Fibroblast of skin of right quadriceps (primary cell): ENCODE measurements at places on chromosomes 4 and X.

DNA sequence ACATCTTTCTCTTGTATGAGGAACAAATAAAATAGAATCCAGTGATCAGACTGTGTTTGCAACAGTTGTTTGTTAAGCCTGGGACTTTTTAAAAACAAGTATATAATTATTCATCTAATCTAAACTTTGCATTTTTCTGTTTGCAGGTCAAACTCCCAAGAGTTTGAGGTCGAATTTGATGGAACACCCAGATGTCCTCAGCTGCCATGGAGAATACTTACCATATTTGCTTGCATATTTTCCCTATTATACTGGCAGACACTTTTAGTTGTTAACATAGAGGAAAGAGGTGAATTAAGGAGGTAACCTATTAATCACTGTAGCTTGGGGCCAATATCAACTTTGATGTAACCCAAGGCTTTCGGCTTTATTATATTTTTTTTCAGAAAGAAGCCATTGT, 401.5 kb upstream of the DIPK2B start:
- peak; percentile 36 for DNase-seq

DNA sequence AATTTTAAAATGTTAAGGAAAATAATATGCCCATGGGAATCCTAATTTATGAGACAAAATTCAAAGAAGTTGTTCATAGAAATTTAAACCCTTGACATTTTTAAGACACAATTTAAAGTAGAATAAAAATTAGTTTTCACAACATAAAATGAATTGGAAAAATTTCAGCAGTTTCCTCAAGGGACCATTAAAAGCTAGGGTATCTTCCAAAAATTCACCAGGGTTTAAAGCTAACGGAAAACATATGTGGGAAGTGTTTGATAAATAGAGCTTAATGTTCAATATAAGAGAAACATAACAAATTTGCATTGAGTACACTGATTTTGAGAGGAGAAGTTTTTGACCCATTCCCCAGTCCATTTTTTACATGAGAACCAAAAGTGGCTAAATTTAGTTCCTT, 228.9 kb upstream of the TTC29 start:
- DNase-seq = peak; percentile 41

- no peak for DNase-seq
Observed at GRCh38 chrX:37714479-37714878, 28.9 kb downstream of the XK start.

DNA sequence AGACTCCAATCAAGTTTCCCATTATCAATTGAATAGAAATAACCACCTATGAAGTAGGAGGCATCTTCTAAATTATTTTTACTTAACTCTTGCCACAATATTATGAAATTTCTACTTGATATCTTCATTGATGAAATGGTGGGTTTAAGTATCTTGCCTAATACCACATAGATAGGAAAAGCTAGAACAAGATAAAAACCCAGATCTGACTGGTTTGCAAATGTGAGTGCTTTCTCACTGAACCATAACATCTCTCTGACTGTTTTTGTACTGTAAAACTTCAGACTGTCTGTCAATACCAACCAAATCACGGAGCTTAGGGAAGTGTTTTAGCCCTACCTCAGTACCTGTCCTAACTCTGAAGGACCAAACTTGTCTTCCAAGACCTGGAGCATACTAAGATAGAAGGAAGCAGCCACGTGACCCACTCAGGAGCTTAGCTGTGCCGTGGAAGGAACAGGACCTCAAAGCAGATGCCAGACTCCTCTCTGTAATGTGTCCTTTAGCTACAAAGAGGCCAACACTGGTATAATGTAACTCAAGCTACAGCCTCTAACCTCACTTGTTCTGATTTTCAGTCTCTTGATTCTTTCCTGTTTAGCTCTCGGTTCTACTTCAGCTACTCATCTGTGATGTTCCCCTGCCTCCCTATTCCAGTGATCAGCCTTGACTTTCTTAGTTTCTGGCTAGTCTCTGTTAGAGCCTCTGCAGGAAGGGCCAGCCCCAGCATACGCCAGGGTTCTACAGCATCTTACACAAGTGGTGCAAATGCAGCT, 84.4 kb downstream of the LRP2BP start:
- no peak for DNase-seq

DNA sequence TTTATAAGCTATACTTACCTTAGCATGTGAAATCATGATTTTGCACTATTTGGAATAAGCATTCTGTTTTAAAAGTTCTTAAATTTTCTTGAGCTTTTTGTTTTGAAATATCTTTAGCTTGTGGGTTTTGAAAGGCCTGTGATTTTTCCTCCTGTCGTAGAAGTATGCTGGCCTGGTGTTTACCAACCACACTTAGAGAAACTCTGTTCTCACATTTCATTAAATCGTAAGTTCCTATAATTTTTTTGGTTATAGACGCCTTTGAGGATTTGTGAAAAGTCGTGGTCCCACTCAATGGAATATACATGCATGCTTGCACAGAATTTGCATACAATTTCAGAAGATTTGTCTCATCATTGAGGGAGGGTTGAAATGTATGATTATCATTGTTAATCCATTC, 63.6 kb downstream of the PDLIM5 start:
- peak; percentile 38 for DNase-seq

GRCh38 chr4:185036842-185037241, 18.6 kb downstream of the HELT start:
- DNase-seq = no peak

DNA sequence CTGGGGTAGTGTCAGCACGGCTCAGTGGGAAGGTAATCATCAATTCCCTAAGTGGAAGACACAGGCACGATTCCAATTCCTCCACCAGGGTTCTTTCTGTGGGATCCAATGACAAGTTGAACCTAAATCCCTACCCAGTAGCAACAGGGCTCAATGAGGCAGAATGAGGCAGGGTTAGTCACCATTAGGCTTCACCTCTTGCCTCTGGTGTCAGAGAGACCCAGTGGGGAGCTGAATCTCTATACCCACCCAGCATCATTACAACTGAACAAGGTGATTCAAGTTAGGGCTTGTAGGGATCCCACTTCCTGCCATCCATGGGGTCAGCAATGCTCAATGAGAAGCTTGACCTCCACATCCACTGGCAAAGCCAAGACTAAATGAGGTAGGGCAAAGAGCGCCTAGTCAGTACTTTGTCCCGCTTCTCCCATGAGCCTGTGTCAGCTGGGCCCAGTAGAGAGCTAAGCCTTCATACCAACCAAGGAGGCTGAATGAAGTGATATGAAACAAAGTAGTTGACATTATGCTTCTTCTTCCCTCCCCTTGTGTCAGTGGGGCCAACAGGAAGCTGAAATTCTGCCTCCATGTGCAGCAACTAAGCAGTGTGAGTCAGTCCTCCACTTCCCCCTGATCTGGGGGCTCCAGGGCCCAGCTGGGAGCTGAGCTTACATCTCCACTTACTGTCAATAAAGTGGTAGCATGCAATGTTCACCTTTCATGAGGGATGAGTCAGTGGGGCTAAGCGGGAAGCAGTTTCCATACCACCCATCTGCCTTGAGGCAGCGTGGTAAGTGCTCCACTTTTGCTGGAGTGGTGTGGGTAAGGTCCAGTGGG, 36.4 kb upstream of the RBM41 start:
- DNase-seq = peak; percentile 17

GRCh38 chrX:134683351-134684005, 25.2 kb upstream of the PLAC1 start:
- no peak for DNase-seq

GRCh38 chr4:138542191-138542776, 300.1 kb upstream of the SLC7A11 start:
- DNase-seq = no peak

DNA sequence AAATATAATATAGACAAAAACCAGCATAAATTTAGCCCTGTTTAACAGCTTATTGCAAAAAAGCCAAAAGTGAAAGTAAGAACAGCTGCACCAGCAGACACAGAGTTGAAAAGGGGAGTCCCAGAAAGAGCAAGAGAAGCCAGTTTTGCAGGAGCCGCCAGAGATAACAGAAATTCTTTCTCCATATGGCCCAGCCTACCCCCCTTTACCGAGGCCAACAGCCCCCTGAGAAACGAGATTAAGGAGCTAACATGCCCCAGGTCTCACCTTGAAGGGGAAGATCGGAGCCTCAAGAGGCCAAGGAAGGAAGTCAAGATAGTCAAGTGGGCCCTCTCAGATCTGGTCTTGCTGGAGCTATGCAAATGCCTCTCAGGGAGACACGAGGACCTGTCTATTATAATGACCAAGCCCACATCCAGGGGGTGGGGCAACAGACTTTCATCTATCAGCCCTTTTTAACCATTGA, 4.8 kb downstream of the ACOX3 start:
- no peak for DNase-seq

GRCh38 chrX:20680998-20681397, 414.3 kb upstream of the RPS6KA3 start:
- DNase-seq = peak; percentile 89

GRCh38 chr4:74428276-74428675, 16.7 kb upstream of the AREG start:
- DNase-seq = peak; percentile 11

DNA sequence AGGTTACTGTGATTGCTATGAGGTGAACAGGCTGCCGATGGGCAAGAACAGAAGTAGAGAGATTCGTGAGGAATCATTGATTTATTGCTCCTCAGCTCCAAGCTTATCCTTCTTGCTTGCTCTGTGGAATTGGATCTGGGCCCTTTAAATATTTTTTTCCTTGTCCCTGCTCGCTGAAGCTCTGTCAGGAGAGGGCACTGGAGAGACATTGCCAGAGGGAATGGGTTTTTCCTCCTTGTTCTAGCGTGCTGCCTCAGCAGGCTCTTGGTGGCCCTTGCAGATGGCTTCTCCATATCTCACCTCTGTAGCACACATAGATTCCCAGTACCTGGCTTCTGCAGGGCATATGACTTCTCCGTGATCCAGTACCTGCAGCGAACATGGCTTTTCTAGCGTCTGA, 67.4 kb downstream of the CNGA2 start:
- no peak for DNase-seq

DNA sequence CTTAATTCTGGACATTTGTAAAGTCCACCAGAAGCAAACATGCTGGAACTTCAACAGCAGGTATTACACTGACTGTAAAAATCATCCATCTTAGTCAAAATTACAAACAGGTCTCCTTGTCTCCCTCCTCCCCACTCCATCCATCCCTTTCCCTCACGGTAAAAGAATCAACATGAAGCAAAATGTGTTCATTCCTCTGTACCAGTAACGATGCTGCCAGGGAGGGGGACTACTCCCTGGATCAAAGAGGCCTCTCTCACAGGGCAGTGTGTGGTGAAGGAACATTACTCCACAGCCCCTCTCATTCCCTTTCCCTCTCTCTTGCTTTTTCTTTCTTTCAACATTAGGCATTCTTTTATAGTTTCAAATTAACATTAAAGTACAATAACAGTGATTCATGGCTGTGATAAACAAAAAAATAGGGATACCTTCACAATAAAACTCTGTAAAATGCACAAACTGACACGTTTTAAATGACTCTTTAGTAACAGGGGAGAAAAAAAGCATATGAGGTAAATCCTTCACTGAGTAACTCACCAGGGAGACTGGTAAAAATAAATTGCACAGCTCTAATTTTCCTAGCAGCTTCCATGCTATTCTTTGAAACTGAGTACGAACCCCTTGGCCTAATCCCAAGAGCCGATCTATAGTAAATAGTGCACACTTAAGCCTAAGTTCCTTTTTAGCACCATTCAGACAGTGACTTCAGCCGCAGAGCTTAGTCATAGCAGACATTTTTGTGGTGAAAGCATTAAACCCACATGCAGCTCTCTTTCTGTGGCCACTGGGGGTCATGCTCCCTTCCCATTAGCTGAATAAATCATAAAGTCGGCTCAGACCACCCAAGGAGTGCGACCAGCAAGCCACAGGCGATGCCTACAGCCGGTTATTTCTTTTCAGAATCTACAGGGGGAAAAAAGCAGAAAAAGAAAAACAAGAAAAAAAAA, 215.6 kb upstream of the GYPA start:
- DNase-seq = peak; percentile 99

DNA sequence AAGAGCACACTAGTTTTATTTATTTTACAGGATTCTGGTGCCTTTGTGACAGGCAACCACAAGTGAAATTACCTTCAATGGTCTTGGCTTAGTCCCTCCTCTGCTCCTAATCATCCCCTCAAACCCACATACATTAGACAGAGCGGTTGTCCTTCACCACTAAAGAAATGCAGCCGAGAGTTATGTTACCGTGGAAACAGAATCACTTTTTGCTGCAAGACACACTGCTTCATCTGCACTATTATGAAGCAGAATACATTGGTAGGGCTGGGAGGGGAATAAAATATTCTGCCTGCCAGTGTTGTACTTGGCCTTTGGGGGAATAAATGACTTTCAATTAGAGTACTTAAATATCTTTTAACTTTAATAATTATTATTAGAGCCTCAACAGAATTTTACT, 75.2 kb downstream of the ARHGEF38 start:
- no peak for DNase-seq

GRCh38 chrX:96688789-96689188, 4.1 kb downstream of the DIAPH2 start:
- no peak for DNase-seq

DNA sequence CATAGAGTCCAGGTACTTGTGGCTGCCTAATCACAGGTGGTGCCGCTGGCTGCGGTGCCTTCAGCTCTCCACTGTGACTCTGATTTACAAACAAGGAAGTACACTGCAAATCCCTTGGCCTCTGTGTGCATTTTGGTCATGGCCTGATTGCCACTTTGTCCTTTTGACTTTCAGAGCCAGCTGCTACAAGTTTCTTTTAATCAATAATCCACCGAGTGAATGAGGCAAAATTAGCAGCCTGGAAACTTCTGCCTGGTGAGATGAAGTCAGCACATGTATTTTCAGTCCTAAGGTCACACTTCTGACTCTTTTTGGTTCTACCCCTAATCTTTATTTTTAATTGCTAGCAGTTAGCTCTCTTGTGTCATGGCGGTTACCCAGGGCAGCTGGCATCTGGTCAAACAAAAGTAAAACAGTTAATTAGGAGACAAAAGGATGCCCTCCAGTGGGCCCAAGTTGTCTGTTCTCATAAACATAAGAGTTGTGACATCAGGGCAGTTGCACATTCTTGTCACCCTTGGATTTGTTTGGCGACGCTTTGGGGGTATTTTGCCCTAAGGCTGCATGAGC, 62.3 kb upstream of the LNX1 start:
- DNase-seq = peak; percentile 38

DNA sequence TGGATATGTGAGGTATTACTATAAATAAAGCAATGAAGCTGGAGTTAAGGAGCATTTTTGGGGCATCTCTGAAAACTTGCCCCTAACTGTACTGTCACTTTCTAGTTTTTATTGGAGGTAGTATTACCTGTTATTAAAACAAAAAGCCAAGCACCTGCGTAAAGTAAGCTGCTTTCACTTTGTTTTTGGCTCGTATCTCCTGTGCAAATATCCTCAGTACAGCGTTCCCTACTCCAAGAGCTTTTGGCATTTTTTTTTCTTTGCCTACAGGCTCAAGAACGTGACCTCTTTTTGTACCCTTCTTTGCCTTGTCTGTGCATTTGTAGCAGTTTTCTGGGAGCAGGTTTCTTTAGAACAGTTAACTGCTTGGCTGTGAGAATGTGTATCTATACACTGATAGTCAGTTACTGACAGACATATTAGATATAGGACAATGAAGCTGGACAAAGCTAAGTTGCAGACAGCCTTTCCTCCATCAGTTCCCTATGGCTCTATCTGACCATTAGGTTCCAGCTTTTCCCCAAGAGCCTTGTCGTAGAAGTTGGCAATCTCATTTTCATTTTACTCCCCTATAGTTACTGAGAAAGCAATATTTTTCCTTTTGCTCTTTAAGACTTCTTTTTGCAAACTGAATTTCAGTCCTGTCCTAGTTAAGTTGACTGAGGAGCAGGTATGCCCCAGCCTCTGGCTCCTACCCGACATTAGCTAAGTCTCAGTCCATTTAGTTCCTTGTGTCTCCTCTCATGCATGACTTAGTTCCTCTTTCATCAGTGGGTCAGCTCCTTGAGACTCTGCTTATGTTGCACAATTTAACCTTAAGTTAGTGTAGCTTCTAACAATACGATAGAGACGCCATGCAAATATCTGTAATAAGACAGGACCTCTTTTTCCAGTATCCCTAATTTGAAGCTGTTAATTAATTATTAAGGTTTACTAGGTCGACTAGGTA, 71.5 kb upstream of the HPRT1 start:
- DNase-seq = no peak
